NCI-H1930 (cell line): ENCODE measurements at places on chromosomes 4 and X.

DNA sequence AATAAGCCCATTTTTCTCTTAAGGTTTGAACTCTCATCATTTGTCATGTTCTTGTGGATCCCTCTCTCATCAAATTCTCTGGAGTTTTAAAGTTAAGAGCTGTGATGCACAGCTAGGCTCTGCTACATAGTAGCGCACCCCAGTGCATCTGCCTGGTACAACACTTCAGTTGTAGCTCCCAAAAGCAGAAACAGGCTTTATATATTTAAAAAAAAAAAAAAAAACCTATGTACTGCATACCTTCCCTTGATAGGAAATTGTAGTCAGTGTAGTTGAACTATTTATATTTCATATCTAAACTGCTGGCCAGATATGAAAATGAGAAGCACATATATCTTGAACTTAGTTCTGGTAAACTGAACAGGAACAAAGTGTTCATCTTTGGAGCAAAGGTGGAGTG is 131.4 kb downstream of the KLHL13 start:
- DNase-seq, result no peak

DNA sequence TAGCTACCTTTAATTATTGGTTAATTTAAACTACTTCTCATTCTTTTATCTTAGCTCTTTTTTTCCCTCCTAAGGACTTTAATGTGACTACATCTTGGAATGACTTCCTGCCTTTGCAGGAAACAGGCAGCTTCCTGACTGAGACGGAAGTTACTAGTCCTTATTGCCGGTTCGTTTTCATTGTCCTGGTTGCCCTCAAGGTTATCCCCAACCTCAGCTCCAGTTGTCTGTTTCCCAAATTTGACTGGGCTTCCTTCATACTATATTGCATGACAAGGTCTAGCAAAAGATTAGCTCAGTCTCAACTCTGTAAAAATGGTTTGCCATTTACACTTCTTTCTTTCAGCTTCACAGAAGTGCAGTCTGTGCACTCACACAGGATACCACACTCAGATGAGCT is 109.9 kb upstream of the DDX53 start:
- DNase-seq, result no peak

DNA sequence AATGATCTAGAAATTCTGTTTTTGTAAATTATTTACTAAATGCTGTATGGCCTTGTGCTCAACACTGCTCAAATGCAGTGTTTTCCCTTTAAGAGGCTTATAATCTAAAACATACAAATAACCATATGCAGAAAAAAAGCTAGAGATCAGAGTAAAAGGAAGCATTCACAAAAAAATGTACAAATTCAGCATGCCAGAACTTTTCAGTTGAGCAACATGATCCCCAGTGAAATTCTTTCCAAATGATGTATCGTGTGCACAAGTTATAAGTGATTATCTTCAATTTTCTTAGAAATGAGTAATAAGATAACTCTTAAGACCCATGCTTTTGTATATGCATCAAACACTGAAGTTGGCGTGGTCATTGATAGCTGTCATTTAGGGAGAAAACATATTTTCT is 5.0 kb downstream of the GPC3 start:
- no peak for DNase-seq

DNA sequence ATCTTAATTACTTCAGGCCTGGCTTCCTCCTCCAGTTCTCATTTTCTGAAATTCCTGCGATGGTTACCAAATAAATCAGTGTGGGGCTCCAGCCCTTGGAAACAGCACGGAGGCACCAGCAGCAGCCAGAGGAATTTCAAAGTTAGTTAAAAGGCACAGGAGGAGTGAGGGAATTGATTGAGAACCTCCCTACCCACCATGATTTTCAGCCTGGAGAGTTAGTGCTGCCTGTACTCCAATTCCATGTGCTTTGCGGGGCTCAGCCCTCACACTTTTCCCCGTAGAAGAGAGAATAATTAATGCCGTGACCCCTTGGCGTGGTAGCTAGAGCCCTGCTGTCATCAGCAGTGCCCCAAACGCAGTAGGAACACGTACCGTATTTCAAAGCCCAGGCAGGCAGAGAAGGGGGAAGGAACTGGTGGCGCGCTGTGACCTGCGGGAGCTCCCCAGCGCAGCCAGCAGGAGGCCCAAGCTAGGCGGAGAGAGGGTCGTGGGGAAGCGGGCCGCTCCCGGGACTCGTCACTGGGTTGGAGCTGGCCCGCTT is 84.0 kb upstream of the IGFBP7 start:
- no peak for DNase-seq

- no peak for DNase-seq
These were observed 224.4 kb downstream of the CLCN4 start for GRCh38 chrX:10381193-10381592.

DNA sequence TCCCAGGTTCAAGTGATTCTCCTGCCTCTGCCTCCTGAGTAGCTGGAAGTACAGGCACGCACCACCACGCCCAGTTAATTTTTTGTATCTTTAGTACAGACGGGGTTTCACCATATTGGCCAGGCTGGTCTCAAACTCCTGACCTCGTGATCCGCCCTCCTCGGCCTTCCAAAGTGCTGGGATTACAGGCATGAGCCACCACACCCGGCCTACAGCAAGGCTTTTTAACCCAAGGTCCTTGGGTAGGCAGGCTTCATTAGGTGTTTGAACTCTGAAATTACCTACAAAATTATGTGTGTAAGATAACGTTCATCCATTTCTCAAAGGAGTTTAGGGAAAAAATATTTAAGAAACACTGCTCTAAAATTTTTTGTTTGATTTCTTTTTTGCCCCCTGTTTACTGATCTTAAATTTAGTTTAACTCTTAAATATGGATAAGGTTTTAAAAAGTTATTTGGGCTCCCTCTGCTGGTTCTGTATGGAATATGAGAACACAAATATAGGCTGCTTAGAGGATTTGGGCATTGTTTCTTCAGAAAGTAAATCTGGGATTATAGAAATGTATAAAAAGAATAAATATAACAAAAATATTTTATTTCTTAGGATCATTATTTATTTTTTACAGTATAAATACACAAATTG is 92.8 kb downstream of the CBR4 start:
- no peak for DNase-seq

- DNase-seq, result no peak
These were observed 26.1 kb upstream of the LONRF3 start for GRCh38 chrX:118948270-118948669.

GRCh38 chr4:5446595-5447226 is 261.6 kb downstream of the EVC2 start:
- DNase-seq, result no peak

- no peak for DNase-seq
These were observed 16.0 kb downstream of the ATP5ME start for GRCh38 chr4:657834-658667.

- DNase-seq, result peak; percentile 40
These were observed 8.3 kb upstream of the BCOR start for GRCh38 chrX:40105835-40106675.

DNA sequence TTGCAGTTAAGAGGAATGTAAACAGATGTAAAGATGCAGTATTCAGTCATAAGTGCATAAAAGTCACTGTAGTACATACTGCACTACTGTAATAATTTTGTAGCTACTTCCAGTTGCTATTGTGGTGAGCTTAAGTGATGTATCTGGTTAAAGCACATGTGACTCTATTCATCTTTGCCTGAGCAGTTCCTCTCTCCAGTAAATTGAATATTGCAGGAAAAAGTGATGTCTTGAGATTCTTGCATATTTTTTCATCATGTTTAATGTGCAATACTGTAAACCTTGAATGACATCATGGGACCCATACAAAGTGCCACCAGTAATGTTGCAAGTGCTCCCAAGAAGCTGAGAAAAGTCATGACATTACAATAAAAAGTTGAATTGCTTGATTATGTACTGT is 9.6 kb downstream of the UBA6 start:
- no peak for DNase-seq

DNA sequence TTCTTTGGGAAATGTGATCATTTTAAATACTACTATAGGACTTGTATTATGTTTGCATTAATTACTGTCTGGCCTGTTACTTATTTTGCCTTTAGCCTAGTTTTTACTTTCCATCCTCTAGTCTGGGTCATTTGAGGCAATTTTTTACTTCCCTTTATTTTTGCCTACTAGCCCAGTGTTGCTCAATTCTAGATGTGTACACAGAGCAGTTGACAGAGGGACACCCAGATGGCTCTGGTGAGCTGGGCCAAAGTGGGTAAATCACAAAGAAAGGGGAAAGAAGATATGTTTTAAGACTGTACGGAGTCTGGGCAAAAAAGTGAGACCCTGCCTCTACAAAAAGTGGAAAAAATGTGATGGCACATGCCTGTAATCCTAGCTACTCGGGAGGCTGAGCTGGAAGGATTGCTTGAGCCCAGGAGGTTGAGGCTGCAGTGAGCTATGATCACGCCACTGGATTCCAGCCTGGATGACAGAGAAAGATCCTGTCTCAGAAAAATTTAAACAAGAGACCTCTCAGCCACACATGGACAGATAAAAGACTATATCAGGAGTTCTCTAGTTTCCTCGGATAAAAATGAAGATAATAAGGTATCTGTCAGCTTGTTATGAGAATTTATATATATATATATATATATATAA is 35.7 kb downstream of the APOO start:
- DNase-seq, result no peak

DNA sequence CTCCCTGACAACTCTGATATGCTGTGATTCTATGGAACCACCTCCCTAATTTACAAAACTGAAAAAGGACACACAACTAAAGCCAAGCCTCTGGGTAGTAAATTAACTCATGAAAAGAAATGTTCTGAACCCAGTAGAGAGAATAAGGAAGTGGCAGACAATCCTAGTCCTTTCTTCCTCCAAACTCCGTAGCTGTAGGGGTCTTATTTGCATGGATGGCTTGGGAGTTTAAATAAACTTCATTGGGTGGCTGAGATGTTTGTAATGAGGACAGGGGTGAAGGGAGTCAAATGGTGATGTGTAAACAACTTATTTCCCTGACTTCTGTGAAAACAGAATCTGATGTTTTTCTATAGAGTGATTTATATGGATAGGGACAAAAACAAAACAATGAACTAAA is 59.3 kb downstream of the GPC3 start:
- DNase-seq, result no peak

DNA sequence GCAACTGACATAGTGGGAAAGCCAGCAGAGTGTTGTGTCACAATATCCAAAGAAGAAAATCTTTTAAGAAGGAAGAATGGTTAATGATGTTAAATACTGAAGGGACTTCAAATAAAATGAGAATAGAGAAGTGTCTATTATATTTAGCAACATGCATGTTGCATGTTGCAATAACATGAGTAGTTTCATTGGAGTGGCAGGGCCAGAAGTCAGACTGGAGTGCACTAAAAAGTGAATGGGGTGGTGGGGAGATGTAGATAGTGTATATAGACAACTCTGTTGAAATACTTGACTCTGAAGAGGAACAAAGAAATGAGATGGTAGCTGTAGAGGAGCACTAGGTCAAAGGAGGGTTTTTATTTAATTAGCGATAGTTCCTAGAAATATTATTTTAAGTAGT is 9.5 kb upstream of the AMMECR1 start:
- DNase-seq, result no peak

GRCh38 chr4:155042014-155042413 is 166.4 kb upstream of the NPY2R start:
- DNase-seq, result no peak

- no peak for DNase-seq
These were observed 33.1 kb upstream of the CYP4V2 start for GRCh38 chr4:186158021-186158813.

- DNase-seq, result no peak
These were observed 240.8 kb downstream of the PPARGC1A start for GRCh38 chr4:23648854-23649596.

GRCh38 chr4:143302536-143302935 is 34.1 kb upstream of the GAB1 start:
- no peak for DNase-seq

- DNase-seq, result no peak
These were observed 637.3 kb downstream of the ADGRL3 start for GRCh38 chr4:61837395-61837794.

- DNase-seq, result no peak
These were observed 168.8 kb downstream of the PCDH18 start for GRCh38 chr4:137363496-137363895.

- no peak for DNase-seq
These were observed 154.8 kb upstream of the SLIT2 start for GRCh38 chr4:20096911-20097310.

DNA sequence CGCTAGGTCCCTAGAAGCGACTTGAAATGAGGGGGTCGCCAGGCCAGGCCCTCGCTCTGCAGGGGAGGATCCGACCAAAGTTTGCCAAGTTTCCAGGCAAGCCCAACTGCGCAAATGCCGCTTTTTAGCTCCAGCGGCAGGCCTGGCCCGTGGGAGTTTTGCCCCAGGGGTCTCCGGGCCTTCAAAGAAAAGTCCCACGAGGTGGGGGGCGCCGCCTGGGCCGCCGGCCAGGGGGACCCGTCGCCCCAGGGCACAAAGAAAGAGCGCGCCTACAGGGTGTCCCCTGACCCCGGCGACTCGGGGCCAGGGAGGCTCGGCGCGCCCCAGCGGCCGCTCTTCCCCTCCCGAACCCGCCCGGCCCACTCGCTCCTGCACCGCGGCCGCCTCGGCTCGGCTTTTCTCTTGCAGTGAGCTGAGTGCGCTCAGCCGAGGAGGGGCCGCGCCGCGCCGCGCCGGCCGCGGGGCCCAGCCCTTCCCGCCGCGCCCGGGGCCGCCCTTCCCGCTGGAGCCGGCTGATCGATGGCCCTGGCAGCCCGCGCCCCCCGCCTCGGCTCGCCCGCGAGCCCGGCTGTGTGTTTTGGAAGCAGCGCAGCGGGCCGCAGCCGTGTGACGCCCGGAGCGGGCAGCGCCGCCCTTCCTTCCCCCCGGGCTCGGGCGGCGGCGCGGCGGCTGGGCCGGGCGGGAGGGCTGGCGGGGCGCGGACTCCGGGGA is 754 bp upstream of the KLF3 start:
- DNase-seq, result no peak

DNA sequence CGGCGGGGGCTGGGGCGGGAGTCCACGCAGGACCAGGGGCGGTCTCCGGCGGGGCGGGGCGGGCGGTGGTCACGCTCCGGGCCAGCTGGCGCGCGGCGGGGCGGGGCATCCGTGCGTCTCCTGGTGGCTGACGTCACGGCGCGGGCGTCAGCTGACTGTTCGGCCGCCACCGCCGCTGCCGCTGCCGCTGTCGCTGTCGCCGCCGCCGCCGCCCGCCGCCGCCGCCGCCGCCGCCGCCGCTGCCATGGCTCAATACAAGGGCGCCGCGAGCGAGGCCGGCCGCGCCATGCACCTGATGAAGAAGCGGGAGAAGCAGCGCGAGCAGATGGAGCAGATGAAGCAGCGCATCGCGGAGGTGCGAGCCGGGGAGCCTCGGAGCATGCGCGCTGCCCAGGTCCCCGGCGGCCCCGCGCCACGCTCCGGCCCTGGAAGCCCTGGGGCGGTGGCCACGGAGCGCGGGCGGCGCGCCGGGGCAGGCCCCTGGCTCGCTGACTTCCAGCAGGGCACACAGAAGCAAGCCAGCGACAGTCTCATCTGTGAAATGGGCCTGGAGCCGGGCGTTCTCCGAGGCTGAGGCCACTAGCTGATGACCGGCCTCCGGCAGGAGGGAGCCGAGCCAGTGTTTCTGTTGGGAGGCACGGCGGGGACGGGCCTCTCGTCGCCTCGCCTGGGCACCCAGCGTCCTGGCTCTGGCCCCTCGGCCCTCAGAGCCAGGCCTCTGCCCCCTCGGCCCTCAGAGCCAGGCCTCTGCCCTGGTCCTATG is at the start of gene FAM50A:
Gene FAM50A (plus strand): TSS at position 150 of the 763 bp plus-strand sequence. CDS start 95 bp downstream, at position 245.
- peak; percentile 68 for DNase-seq
